ENCODE measurements at places on chromosomes 1 and 21. TPM values are rescaled to one million over a fixed set of nuclear protein-coding genes. Genes with fewer than 3 reads are reported as not detected.

GRCh38 chr1:245645406-245645805, 490.6 kb downstream of the KIF26B start:
- DNase-seq, result no peak
- H3K4me3 ChIP-seq, result no peak overlapping the region
- no peaks in the 10 kb centered on the region for H3K4me1 ChIP-seq

ANGEL2 gene
- total RNA-seq, result 36.7 TPM

GRCh38 chr1:94721240-94721639, 98.9 kb upstream of the SLC44A3 start:
- H3K36me3 ChIP-seq, result no peaks in the 10 kb centered on the region
- no peak overlapping the region for H3K27ac ChIP-seq
- H3K4me1 ChIP-seq, result no peaks in the 10 kb centered on the region
- no peaks in the 10 kb centered on the region for H3K27me3 ChIP-seq
- no peak overlapping the region for H3K4me3 ChIP-seq
- DNase-seq, result no peak

CFHR1 gene
- 16.0 TPM for total RNA-seq

- no peaks in the 10 kb centered on the region for H3K27me3 ChIP-seq
- H3K36me3 ChIP-seq, result no peaks in the 10 kb centered on the region
- H3K4me3 ChIP-seq, result no peak overlapping the region
- no peaks in the 10 kb centered on the region for H3K4me1 ChIP-seq
Observed at GRCh38 chr1:7019510-7019909, 234.3 kb downstream of the CAMTA1 start.

DNA sequence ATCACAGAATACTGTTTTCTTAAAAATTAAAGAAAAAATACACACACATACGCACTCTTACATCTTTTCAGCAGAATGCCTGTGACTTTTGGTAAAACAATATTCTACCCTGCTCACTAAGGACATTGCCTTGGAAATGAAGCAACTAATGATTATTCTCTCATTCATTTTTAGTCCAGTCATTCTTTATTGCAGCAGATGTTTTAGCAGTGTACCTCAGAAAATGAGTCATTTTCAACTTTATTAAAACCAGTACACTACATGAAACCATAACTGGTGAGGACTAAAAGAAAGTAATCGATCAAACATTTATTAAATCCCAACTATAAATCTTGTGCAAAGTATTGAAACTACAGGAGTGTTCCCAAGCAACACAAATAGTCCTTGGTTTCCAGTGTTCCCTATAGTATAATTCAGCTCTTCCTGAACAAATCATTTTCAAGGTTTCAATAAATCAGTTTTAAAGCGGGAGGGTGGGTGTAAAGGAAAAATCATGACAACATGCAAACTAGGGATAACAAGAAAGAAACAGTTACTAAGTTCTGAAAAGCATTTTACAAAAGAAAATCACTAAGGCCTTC, 114.2 kb downstream of the ADGRL4 start:
- no peak overlapping the region for H3K27ac ChIP-seq
- no peak for DNase-seq
- no peaks in the 10 kb centered on the region for H3K4me1 ChIP-seq
- H3K27me3 ChIP-seq, result no peaks in the 10 kb centered on the region
- H3K4me3 ChIP-seq, result no peak overlapping the region

GRCh38 chr1:174445817-174446216, 1.9 kb upstream of the GPR52 start:
- no peaks in the 10 kb centered on the region for H3K36me3 ChIP-seq
- H3K4me1 ChIP-seq, result peaks cover 3% of the 10 kb centered on the region
- H3K4me3 ChIP-seq, result no peak overlapping the region
- DNase-seq, result no peak
- no peak overlapping the region for H3K27ac ChIP-seq
